Activated naive CD8-positive, alpha-beta T cell treated with anti-CD3 and anti-CD28 coated beads for 36 hours (primary cell): ENCODE measurements at places on chromosomes 2 and 18.
A peak's percentile ranks its signal among the peaks of the same experiment; 100 is the strongest.

DNA sequence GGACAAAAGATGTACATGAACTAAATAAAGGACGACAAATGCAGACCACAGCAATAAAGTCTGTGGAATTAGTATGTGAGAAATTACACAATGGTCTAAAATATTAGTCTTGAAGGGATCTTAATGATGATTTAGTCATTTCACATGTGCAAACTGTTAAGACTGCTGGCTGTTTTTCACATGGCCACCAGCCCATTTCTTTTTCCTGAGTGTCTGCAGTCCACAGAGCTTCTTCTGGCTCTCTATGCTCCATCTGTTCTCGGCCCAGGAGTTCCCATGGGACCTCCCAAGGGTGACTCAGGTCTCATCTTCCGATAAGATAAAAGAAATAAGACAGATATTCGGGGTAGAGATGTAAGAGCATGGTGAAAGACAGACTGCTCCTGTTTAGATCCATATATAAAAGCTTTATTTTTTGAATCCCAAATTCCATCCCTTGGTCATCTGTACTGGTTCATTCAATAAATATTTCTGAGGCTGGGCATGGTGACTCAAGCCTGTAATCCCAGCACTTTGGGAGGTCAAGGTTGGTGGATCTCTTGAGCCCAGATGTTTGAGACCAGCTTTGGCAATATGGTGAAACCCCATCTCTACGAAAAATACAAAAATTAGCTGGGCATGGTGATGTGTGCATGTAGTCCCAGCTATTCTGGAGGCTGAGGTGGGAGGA, 20.1 kb downstream of the IL1RL1 start:
- DNase-seq = no peak

- DNase-seq = no peak
Measured at GRCh38 chr18:56853961-56854360, 202.8 kb downstream of the WDR7 start.

DNA sequence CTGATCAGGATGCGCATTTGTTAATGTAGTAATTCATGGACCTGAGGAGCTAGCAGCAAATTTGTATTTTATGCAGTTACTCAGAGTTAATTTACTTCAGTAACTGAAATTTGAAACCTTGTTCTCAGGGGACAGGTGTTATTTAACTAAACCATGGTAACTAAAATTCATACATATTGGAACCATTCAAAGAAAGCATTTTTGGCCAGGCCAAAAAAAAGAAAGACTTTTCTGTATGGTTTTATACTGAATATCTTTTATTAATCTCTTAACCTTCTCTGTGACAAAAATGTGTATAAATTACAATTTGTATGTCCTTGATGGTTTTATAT, 4.4 kb upstream of the KLHL23 start:
- no peak for DNase-seq

GRCh38 chr2:35220461-35220860, 1135.1 kb upstream of the CRIM1 start:
- DNase-seq = no peak

DNA sequence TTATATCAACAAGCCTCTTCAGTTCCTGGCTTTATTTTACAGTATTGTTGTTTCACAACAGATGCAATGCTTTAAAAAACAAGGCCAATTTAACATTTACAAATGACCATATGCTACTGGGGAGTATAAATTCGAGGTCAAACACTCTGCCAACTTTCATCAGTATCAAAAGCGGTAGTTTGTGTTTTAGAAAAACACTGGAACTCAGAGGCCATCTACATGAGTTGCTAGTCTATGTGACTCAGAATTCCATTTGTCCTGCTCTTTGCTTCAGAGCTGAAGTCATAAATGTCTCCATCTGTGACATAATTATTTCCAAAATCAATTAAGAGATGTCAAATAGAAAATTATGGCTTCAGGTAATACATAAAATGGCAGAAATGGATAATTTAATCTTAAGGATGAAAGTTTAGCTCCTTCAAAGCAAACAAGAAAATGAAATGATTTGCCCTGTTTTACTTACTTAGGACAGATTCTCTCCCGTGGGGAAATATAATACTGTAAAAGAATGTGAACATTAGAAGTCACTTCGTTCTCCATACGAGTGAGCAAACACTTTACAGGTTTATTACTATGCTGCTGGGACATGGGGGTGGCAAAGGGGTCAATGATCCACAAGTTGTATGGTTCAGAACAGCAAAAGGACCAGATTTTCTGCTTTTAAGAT, 3.7 kb downstream of the MEX3C start:
- DNase-seq = no peak

GRCh38 chr2:237766340-237766739, 32.2 kb upstream of the RBM44 start:
- no peak for DNase-seq

DNA sequence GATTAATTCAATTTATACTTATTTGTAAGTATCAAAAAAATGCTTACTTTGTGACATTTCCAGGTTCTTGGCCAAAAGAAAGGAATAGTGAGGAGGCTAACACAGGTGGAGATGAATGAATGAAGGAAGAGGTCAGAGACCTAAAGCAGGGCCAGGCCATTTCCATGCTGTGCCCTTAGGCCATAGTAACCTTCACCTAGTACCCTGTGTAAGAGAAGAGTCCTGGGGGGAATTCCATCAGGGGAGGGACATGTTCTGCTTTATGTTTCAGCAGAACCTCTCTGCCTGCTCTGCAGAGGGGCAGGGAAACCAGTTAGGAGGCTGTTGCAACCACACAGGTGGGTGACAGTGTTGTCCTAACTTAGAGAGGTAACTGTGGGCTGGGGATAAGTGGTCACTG, 204.2 kb upstream of the CDH20 start:
- no peak for DNase-seq

DNA sequence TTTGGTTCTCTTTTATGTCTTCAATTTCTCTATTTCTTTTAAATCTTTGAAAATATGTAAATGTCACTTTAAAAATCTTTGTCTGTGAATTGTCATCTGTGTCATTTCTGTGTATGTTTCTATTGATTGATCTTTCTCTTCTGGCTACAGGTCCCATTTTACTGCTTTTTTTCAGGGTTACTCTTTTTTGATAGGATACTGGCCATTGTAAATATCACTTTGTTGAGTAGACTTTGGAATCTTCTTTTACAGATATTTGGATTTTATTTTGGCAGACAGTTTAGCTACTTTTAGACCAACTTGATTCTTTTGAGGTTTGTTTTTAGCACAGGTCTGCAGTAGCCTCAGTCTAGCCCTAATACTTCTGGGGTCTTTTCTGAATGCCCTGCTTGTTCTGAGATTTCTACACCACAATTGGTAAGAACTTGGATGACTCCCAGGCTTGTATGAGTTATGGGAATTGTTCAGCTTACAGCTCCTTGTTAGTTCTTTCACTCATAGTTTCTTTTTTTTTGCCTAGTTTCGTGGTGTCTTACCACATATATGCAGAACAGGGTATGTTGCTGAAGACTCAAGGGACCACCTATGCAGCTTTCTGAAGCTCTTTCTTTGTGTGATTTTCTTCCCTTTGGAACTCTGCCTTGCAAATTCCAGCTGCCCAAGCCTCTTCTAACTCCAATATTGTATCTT, 122.2 kb downstream of the QPCT start:
- DNase-seq = no peak

DNA sequence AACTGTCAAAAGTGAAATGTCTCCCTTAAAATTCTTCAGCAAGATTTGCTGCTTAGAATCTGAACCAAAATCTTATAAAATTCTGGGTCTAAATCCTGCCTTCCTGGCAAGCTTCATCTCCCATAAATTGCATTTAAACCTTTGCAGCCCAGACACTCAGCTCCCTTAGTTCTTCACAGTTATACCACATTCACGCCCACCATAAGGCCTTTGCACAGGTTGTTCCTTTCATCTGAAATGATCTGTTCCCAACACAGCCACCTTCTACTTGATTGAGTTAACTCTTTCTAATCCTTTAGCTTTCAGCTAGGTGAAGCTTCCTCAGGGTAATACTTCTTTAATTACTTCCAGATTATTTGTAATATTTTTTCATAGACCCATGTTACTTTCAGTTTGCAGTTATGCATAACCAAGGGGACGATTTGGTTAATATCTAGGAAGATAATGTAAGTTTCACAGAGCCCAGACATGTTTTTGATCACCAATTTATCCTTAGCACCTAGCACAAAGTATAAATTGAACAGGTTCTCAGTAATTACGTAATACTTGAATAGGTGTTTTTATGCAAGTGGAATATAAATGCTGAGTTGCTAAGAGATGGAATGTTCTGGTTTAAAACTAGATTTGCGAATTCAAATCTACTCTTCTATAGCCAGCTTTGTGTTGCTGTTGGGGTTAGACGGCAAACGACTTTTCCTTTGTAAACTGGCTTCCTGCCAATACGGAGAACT, 779.7 kb upstream of the PKDCC start:
- DNase-seq = no peak

DNA sequence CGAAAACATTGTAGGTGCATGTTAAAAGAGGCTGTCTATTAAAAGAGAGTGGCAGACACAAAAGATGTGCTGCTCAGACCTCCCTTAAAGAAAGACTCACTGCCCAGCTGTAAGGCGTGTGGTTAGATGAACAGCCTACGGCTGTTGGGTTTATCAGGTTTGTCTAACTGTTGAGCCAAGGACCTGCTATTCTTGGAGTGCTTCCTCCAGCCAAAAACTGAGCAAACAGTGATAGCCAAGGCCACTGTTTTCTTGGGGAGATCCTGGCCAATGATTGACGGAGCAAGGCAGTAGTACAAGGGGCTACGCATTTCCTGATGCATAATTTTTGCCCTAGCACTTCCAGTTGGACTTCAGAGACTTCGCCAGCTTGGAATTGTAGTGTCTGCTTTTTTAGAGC, 1.4 kb upstream of the RAB3GAP1 start:
- no peak for DNase-seq

DNA sequence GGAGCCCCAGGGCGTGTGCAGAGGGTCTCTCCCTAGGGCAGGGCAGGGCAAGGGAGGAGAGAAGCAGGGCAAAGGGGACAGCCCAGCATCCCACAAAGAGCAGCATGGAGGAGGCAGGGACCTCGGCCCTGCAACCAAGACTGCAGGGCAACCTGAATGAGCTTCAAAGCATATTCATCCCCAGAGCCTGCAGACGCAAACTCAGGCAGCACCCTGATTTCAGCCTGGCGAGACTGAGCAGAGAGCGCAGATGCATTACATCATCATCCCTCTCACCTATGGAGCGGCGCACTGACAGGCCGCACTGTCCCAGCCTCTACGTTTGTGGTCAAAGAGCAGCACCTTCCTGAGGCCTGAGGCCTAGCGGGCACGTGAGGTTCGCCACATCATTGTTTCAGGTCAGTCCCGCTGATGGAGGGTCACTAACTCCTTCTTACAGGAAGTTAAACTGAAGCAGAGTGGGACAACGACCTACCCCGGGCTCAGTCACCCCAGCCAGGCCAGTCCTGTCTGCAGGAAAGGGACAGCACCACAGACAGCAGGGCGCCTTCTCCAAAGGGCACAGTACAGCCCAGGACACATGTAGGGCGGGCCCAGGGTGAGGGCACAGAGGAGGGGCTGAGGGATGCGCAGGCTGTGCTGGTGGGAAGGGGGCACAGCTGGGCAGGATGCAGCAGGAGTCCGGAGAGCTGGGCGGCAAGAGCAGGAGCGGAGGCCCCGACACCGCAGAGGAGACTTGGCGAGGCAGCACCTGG, 67.2 kb upstream of the RAB6C start:
- no peak for DNase-seq

DNA sequence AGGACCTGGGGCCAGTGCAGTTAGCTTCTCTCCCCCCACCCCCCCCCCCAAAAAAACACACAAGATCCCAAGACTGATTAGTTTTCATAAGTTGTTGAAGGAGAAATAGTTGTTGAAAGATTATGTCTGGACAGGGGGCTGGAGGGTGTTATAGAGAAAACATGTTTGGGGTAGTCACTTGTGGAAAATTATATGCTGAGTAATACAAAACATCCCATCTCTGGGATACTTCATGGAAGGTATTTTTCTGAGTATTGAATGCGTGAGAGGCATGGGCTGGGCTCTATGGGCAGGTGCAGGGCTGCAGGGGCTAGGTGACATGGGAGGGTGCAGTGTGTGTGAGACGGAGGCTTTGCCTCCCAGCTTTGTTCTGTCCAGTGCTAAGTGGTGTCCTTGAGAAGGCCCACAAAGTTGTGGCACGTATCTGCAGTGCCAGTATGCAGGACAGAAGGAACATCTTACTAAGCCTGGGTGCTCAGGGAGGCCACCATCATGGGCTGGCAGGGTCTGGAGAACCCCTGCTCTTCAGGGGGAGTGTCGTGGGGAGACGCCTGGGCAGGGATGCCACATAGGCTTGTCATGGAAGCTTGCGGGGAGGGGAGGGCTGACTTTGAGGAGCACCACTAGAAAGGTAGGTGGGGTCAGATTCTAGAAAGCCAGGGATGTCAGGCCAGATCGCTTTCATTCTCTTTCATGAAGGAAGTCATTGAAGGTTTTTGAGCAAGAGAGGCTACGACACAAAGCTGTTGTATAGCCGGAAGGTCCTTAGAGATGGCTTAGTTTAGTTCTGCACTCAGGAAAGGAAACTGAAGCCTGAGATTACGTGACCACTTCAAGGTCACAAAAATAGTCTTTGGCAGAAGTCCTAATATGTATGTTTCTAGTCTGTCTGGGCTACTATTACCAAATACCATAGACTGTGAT, 232.0 kb downstream of the LDLRAD4 start:
- DNase-seq = no peak

DNA sequence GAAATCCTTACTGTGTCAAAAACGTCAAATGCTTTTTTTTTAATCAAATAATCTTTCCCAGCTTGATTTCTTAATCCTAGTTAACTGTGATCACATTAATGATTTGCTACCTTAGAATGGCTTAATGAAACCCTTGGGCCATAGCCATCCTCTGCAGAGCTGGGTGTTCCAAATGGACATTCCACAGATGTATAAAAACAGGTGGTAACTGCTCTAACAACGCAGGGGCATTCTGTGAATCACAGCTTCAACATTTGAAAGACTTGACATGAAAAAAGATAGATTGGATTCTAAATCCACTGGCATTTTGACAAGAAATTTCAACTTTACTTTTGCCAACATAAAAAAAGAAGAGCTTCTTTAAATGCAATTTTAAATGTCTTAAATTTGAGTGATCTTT, 69.8 kb upstream of the RASGRP3 start:
- no peak for DNase-seq

DNA sequence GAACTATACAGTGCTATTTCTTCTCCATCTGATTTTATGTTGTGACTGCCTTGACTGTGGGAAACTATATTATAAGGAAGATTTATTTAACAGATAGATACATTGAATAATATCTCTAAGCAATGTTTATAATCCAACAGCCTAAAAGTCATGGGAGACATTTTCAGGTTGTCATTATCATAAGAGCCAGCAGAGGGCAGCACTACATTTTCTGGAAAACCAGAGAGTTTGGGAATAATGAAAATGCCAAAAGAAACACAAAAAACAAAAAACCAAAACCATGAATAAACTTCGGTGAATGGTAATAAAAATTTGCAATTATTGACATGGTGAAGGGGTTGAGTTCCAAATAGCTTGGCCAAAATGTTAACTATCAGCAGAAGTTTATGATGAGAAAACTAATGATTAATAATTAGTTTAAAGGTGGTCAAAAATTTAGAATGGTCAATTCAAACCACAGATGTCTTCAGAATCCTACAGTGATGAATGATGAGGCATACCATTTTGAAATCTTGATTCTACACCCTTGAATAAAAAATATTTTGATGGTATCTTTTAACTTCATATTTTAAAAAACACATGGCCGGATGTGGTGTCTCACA, 4.7 kb downstream of the EEF1B2 start:
- no peak for DNase-seq

GRCh38 chr18:48913201-48913600, 37.6 kb downstream of the SMAD7 start:
- peak; percentile 24 for DNase-seq

- DNase-seq = no peak
Measured at GRCh38 chr18:64713284-64713683, 564.4 kb upstream of the LINC00305 start.
